Nephron progenitor cell (in vitro differentiated cells): ENCODE measurements at places on chromosomes 6 and 20.

GRCh38 chr6:148374040-148374774 lies 31.6 kb downstream of the SASH1 start:
- DNase-seq: no peak

DNA sequence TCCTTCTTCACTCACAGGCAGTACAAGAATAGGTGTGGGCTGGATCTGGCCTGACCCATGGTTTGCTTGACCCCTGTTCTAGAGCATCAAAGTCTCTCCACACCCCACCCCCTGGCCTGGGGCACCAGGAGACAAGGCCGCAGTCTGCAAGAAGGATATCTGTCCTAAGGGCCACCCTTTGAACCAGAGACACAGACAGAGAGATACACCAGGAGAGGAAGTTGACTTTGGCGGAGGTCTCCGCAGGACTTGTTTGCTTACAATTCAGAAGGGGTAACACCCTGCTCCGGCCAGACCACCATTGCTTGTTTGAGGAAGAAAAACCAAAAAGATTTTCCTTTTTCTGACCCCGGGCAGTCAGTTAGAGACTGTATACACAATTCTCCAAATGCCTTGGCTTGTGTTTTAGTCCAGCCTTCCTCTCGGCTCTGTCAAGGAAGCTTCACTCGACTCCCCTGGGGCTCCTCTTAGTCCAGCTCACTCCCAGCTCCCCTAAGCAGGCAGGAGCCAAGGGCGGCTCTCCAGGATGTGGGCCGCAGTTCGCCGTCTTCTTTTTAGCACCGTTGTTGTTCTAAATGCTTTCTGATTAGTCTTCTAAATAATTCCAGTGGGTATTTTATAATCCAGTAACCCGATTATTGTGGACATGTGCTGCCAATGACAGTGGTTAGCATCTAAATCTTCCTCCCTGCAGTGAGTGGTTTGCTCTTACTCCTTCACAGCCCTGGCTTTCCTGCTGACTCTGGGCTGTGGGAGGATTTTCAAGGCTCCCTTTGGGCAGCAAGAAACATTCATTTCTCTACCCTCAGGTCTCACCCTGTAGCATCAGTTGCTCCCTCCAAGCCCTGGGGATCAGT lies 58.6 kb upstream of the MRPS10 start:
- DNase-seq: no peak

- no peak for DNase-seq
These were observed 4.6 kb downstream of the SMIM29 start for GRCh38 chr6:34243901-34244884.

- DNase-seq: no peak
These were observed 7.2 kb downstream of the E2F3 start for GRCh38 chr6:20408851-20409250.

GRCh38 chr20:31562241-31562640 lies 42.8 kb upstream of the ID1 start:
- no peak for DNase-seq

- DNase-seq: no peak
These were observed 42.0 kb downstream of the PNLDC1 start for GRCh38 chr6:159842035-159842434.

DNA sequence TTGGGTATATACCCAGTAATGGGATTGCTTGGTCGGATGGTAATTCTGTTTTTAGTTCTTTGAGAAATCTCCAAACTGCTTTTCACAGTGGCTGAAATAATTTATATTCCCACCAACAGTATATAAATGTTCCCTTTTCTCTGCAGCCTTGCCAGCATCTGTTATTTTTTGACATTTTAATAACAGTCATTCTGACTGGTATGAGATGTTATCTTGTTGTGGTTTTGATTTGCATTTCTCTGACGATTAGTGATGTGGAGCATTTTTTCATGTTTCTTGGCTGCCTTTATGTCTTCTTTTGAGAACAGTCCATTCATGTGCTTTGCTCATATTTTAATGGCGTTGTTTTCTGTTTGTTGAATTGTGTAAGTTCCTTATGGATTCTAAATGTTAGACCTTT lies 641.6 kb downstream of the HACE1 start:
- no peak for DNase-seq

GRCh38 chr6:111503194-111503593 lies 20.2 kb upstream of the REV3L start:
- DNase-seq: no peak

- no peak for DNase-seq
These were observed 70.1 kb upstream of the EMILIN3 start for GRCh38 chr20:41436679-41437078.

DNA sequence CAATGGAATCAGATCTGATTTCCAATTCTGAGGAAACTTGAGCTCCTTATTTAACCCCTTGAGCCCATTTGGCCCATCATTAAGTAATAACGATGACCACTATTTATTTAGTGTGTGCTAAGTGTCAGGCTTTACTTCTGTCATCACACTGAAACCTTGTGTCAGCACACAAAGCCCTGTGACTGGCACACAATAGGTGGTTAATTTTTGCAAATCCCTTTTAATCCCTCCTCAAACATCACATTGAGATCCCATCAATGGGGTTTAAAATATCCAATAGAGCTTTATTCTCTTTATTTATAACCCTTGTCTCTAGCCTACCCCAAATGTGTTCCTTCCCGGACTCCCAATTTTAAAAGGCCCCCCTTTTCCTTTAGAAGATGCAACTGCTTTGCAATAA lies 656.8 kb upstream of the CHD6 start:
- DNase-seq: no peak

- no peak for DNase-seq
These were observed 22.9 kb upstream of the SIM1 start for GRCh38 chr6:100487638-100488037.

DNA sequence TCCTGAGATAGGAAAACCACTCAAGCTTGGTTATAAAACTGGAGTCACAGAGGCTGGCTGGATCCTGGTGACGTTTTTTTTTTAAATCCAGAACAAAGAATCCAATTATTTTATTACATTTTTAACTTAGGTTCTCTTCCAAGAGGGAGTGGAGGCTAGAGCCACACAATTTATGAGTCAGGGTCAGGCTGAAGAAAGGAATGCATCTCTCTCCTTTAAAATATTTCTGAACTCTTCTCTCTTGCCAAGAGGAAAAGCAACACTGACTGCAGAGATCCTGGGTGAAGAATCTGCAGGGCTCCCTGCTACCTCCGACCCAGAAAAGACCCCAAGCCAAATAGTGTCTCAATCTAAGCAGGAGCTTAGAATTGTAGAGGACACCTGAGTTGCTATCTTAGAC lies 88.5 kb upstream of the SSTR4 start:
- no peak for DNase-seq

- no peak for DNase-seq
These were observed 455.1 kb upstream of the HSF2 start for GRCh38 chr6:121944354-121944753.

- DNase-seq: no peak
These were observed 218.6 kb upstream of the ZFP64 start for GRCh38 chr20:52410182-52410647.

DNA sequence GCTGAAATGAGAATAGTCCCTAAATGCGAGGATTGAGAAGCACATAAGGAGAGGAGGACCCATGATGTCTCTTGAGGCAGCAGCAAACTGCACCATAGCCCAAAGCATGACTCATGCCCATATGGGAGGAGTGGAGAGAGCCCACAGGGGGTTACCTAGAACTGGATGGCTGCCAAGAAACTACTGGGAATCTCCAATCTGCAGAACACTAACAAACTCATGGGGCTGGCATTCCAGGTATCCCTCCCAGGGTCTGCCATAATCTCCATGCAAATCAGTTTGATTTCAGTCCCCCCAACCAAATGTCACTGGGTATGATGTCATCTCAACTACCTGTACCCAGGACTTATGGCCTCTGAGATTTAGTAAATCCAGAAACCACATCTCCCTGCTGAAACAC lies 410.5 kb downstream of the PTPRT start:
- no peak for DNase-seq

- no peak for DNase-seq
These were observed 7.2 kb upstream of the PCIF1 start for GRCh38 chr20:45927071-45927878.

GRCh38 chr6:36649701-36650484 lies 28.6 kb upstream of the CDKN1A start:
- no peak for DNase-seq

GRCh38 chr20:37976887-37977286 lies 56.4 kb downstream of the TTI1 start:
- DNase-seq: no peak

DNA sequence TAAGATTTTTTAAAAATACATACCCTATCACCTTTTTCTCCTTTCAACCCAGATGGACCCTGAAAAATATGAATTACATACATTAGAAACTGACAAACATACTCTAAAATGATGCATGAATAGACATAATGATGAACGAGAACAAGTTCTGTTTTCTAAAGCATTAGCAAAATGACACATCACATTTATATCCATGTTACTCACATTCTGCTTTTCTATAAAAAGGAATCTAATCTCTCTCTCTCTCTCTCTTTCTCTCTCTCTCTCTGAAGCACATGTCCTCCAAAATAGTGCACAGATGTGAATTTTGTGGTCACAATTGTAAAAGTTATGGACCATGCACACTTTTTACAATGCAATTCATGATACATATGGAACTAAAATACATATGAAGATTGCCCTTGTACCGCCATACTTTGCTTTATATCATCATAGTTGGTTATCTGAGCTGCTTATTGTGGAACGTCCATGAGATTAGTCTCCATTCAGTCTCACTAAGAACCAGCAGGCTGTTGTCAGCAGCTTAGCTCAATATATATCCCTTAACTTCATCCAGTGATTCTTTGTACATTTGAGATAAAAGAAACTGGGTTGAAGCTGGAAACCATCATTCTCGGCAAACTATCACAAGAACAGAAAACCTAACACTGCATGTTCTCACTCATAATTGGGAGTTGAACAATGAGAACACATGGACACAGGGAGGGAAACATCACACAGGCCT lies 114.2 kb downstream of the COL12A1 start:
- no peak for DNase-seq

GRCh38 chr6:157428427-157429202 lies 47.6 kb downstream of the ZDHHC14 start:
- DNase-seq: no peak

DNA sequence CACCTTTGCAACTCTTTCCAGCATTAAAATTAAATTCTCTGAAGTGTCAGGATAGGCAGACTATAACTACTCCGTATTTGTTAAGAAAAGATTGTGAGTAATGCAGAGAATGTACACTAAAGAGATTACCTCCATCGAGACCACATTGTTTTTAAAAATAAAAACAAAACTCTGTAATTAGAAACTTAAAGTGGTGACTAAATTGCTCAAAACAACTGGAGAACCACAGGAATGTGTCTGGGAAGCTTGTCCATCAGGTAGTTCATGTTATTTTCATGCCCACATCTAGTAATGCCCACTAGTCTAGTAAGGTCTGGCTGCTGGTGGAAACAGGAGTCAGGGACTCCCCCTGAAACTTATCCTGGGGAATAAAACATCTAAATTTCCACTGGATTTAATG lies 103.0 kb upstream of the FOXQ1 start:
- DNase-seq: no peak
